ENCODE measurements at places on chromosomes 7 and 10.

GRCh38 chr10:120760253-120760652 is 90.9 kb upstream of the WDR11 start:
- no peak for DNase-seq

- DNase-seq: no peak
These were observed 478.9 kb downstream of the PTPRN2 start for GRCh38 chr7:158108646-158109293.

DNA sequence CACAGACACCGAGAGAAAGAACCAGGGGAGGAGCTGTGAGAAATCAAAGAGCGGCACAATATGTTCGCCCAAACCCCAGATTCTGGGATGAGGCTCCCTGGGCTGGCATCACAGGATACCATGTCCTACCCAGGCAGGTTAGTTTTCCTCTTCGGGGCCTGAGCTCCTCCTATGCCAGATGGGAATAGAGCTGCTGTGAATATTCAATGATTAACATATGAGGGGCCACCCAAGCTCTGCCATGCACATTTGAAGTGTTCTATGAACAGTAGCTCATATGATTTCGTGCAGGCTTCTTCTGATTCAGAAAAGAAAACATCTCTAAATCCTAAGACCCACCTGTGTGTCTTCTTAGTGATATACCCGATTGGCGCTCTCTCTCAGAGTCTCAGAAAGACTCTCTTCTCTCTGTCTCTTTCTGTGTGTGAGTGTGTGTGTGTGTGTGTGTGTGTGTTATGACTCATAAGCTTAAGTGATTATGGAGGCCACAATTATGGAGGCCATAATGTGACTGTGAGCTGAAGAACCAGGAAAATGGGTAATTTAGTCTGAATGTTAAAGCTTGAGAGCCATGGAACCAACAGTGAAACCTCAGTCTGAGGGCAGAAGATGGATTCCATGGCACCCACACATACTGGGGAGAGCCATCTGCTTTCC is 220.5 kb downstream of the KLF6 start:
- DNase-seq: no peak

DNA sequence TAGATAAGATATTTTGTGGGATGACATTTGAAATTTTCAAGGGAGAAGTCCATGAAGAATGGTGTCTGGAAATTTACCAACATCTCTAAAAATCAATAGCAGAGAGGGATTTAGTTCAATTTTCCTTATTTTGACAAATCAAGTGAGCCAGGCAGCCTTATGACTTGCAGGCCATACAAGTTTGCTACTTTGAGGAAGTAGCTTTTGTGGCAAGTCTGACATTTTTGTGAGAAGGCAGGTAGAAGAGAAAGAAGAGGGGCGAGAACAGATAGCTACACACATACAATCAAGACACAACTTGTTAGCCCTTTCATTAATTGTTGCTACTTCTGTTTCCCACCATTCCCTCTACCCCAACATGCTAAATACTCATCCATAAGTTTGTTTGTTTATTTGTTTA is 74.5 kb upstream of the OIT3 start:
- no peak for DNase-seq

DNA sequence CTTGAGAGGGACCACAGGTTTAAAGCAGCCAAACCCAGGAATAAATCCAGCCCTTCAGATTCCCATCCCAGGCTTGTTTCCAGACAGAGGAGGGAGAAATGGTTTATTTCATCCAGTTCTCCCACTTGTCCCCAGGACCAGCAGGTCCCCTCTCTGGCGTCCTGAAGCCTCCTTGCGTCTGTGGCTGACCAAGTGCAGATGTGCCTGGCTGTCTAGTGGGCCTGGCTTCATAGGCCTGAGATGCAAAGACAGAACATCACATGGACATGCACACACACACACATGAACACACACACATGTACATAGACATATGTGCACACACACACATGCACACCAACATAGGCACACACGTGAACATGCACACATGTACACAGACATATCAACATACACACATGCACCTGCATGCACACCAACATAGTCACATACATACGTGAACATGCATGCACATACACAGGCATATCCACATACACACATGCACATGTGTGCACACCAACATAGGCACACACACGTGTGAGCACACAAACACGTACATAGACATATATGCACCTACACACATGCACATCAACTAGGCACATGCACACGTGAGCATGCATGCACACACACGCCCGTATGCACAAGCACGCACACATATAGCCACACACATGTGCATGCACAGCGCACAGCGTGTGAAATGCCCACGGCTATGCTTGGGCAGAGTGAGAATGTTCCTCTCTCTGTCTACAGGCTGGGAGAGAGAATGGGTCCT is 10.7 kb downstream of the FOXL3 start:
- no peak for DNase-seq

DNA sequence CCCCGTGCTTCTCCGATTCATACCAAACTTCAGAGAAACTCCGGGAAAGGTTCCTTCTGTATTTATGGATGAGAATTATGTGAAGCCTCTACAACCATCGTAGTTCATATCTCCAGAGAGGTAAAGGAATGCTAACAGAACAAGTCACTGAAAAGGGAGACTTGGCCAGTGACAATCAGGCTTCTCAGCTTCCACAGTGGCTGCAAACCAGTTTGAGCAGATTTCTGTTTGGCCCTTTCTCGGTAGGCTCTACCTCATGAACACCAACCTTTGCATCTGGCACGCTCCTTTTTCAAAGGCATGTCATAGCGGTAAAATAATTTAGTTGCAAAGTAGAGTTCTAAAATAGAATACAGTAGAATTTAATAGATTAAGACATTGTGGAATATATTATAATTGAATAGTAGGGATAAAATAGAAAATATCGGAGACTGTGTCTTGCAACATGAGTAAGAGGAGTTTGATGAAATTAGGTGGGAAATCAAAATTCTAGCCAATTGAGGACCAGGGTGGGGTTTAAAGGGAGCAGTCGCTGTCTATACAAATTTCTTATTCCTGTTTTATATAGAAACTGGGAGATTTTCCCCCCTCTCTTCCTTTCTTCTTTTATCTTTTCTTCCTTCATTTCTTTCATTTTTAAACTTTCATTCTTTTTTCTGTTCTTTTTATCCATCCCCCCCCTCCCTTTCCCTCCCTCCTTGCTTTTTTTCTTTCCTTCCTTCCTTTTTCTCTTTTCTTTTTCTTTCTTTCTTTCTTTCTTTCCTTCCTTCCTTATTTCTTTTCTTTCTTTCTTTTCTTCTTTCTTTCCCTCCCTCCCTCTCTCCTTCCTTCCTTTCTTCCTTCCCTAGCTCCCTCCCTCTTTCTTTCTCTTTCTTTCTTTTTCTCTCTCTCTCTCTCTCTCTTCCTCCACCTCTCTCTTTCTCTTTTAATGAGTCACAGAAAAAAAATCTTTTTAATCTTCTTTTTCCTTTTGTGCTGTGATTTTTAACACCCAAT is 161.5 kb upstream of the KLF6 start:
- DNase-seq: no peak

DNA sequence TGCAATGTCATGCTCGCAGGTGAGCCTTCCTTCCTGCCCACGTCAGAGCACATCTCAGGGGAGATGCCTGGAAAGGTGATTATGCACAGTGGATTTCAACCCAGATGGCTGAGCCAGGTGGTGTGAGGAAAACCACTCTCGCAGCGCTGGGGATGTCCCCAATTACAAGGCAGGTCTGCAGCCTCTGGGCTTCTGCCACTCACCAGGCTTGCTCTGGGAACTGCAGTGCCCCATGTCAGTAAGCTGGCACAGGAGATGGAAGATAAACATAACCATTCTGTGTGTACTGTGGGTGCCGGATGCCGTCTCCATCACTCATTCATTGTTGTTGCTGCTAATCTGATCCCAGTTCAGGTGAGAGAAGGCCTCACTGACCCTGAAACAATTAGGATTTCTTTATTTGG is 222.9 kb upstream of the PITRM1 start:
- no peak for DNase-seq

DNA sequence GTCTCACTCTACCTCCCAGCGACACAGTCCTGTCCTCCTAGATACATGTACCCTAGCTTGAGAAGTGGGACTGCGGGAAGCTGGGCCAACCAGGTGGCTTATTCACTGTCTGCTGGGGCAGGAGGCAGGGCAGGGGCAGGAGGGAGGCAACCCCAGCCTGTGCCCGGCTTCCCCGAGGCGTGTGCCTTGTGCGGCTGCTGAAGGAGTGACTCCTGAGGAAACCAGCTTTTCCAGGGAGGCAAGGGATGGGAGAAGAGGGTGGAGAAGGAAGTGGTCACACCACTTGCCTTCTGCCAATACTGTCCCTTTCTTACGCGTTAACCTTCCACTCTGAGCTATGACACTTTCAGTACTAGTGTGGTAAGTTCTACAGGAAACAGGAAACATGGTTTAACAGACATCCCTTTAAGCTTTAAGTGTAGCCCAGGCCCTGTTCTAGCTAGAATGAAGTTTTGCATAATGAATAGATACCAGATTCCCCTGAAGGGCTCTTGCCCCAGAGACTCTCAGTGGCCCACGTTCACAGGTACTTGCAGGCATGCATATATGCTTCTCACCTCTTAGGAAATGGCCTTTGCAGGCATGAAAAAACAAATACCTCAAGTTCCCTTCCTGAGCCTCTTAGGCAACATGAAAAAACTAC is 40.6 kb downstream of the SYPL1 start:
- DNase-seq: peak; percentile 96

DNA sequence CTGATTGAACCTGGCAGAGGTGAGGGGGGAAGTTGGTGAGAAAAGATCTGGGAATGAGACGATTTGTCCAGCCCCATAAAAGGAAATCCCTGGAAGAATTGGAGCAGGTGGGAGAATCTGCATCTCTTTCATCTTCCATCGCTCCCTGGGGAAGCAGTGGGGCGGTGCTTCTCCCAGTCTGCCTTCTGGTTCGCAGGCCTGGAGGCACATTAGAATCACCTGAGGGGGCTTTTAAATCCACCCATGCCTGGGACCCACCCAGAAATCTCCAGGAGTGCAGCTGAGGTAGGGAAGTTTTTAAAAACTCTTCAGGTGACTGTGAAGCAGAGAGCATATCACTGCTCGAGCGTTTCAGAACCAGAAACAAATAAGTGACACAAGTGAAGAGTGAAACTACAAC is 26.7 kb upstream of the SYPL1 start:
- DNase-seq: no peak

DNA sequence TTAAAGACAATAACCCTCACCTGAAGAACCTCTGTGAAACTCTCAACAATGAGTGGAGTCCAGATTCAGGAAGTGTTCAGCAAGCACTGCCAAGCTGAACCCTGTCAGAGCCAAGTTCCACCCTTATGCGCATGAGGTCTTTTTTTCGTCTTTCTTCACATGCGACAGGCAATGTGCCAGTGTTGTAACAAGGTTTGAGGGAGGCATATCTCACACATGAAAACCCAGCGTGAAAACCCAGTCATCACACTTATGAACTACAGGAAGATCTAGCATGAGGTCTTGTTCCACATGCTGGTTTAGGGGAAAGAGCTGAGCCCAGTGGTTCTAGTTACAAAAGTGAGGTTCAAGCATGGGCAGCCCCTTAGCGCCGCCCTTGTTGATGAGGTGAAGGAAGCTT is 49.7 kb downstream of the RABGEF1 start:
- no peak for DNase-seq

- DNase-seq: no peak
These were observed 19.5 kb downstream of the EN2 start for GRCh38 chr7:155477476-155477875.

- no peak for DNase-seq
These were observed 126.9 kb downstream of the HIBADH start for GRCh38 chr7:27535795-27536194.

DNA sequence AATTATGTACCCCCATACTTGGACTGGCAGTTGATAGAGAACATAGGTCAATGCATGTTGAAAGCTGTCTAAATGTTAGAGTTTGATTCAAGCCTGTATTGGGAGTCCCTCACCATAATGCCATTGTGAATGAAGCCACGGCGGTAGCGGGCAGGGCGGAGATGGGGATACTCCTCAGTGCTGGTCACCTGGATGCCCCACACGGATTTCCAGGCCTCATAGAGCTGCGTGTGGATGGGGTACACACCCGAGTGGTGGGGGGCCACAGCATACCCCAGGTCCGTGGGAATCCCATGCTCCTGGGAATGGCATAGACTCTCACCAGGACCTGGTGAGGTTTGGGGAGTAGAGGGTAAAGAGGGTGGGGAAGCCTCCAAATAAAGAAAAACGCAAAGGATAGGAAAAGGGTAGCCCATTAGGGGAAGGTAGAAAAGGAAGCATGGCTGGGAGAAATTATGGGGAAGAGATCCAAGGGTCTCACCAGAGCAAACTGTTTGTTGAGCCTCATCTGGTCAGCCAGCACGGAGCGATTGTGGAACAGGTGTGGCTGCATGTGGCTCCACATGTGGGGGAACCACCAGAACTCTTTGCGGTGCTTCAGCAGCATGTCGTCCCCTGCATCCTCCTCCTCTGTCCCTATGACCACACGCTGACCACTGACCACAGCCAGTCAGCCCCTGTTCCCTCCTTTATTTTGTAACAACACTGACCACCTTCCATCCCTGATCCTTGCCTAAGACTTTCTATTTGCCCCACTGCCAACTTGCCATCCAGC is 5.0 kb downstream of the NDST2 start:
- no peak for DNase-seq

DNA sequence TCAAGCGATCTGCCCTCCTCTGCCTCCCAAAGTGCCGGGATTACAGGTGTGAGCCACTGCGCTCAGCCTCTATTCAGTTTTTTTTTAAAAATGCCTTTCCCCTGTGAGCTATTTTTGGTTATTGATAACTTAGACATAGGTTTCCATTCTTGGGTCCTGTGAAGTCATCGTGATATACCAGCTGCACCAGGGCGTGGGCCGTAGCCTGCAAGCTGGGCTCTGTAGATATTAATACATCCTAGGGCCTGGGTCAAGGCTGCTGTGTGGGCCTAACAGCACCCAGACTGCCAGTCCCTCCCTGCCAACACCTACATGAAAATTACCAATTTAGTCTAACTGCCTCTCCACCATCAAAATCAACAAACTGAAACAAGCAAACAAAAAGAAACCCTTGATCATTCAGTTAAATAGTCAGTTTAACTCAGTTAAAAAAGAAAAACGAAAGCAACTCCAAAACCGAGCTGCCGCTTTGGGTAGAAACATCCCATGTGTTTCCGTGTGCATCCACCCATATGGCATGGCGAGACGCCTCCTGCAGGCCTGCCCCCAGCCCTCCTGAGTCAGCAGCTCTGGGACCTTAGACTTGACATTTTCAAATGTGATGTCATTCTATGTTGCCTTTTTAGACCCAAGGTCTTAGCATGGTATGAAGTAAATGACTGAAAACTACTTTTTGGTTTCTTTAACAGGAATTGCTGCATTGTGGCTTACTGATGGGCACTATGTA is 330.2 kb downstream of the GLRX3 start:
- DNase-seq: no peak

DNA sequence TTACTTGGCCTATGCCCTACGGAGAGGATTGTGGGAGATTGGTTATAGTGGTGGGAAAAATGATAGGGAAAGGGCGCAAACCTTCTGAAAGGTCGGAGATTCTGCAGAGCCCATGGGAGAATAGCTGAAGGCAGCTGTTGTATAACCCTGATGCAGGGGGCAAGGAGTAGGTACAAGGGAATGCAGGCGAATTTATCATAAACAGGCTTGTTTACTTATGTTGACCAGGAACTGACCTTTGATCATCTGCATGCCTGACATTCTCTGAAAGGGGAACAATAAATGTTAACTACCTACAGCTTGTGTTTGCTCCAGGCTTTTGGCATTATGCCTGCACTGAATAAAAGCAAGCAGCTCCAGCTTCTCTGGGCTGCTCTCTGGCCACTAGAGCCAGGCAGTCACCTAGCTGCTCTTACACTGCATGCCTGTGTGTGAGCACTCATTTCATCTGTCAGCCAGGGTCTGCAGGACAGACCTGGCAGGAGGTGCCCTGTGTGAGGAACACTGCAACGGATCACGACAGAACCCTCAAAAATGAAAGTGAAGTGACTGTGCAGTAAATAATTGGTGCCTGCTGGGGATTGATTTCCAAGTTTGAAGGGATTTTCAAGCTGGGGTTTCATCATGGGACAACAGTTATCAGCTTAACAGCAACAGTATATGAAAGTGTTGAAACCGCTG is 31.1 kb upstream of the ABCA13 start:
- DNase-seq: no peak
